Stimulated activated naive B cell treated with anti-CD40 and anti-IgM and Interleukin-4, amounts not matched to agents 10 μg/mL and 1 μg/mL and 100 μg/mL, for 72 hours (primary cell): ENCODE measurements at places on chromosomes 4 and X.

DNA sequence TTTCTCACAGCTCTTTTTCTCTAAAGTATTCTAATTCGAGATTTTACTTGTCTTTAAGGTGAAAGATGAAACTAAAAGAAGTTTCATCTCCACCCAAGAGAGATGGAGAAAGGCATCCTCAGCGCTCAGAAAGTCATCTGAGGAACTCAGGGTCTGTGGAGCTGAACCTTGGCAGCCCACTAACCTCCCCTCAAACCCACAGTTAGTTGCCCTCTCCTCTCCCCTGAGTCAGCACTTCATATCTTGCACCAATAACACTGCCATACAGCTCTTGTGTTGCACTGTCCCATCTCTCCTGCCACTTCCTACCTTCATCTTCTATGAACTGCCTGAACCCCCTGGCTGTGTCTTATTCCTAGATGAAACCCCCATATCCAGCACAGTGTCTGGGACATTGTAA lies 184.8 kb downstream of the RAB28 start:
- no peak for DNase-seq
- no peak overlapping the region for H3K4me3 ChIP-seq
- H3K4me1 ChIP-seq: no peaks in the 10 kb centered on the region
- H3K27ac ChIP-seq: no peak overlapping the region
- H3K27me3 ChIP-seq: no peaks in the 10 kb centered on the region

GRCh38 chrX:1925053-1925481 lies 310.2 kb downstream of the ASMT start:
- H3K36me3 ChIP-seq: no peaks in the 10 kb centered on the region
- peaks cover 31% of the 10 kb centered on the region for H3K27me3 ChIP-seq
- H3K4me3 ChIP-seq: no peak overlapping the region
- H3K27ac ChIP-seq: no peak overlapping the region
- H3K4me1 ChIP-seq: peaks cover 6% of the 10 kb centered on the region

- no peak overlapping the region for H3K4me3 ChIP-seq
- no peak overlapping the region for H3K27ac ChIP-seq
- H3K4me1 ChIP-seq: no peaks in the 10 kb centered on the region
- no peaks in the 10 kb centered on the region for H3K36me3 ChIP-seq
Observed at GRCh38 chr4:156774422-156774821, 197.2 kb downstream of the PDGFC start.

DNA sequence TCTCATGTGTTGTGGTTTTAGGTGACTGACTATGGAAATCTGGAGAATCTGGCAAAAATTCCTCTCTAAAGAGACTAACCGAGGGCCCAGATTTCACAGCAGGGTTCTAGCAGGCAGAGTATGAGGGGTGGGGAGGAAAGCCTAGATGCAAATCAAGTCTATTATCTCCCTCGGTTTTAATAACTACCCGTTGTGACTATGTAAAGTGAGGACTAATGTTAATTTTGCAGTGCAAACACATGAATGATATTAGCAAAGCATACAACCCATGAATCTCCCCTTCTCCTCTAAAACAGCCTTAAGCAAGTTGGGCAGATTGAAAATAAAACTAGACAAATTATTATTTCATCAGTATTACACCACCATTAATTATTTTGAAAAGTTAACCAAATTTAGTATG lies 131.4 kb downstream of the SLITRK2 start:
- no peak overlapping the region for H3K27ac ChIP-seq
- no peaks in the 10 kb centered on the region for H3K4me1 ChIP-seq
- DNase-seq: no peak
- H3K4me3 ChIP-seq: no peak overlapping the region
- no peaks in the 10 kb centered on the region for H3K36me3 ChIP-seq

DNA sequence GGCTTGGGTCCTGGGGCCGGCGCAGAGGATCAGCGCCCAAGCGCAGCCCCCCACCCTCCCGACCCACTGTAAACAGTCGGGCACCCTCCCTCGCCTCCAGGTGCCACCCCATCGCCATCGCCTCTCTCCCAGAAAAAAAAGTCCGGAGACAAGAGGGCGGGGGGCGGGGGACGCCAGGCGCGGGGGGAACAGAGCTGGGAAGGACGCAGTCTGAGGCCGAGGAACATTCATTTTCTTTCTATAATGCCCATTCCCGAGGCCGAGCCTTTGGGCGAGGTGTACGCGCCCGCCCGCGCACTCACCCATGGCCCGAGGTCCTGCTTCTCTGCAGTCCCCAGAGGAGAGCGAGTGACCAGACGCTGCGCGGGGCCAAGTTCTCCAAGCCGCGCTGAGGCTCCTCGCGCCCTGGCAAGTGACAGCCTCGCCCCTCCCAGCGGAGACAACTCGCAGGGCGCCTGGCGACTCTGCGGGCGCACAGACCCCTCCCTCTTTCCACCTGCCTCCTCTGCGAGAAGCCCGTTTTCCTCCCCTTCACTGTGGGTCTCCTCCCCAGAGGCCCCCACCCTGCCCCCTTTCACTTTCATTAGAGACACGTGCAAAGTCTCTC lies 63.5 kb upstream of the WDR17 start:
- H3K4me1 ChIP-seq: peaks cover 11% of the 10 kb centered on the region
- H3K27ac ChIP-seq: peak overlapping the region; percentile 68
- peak; percentile 35 for DNase-seq
- no peaks in the 10 kb centered on the region for H3K36me3 ChIP-seq
- peaks cover 13% of the 10 kb centered on the region for H3K27me3 ChIP-seq
